ENCODE measurements at places on chromosomes 3 and 15.

DNA sequence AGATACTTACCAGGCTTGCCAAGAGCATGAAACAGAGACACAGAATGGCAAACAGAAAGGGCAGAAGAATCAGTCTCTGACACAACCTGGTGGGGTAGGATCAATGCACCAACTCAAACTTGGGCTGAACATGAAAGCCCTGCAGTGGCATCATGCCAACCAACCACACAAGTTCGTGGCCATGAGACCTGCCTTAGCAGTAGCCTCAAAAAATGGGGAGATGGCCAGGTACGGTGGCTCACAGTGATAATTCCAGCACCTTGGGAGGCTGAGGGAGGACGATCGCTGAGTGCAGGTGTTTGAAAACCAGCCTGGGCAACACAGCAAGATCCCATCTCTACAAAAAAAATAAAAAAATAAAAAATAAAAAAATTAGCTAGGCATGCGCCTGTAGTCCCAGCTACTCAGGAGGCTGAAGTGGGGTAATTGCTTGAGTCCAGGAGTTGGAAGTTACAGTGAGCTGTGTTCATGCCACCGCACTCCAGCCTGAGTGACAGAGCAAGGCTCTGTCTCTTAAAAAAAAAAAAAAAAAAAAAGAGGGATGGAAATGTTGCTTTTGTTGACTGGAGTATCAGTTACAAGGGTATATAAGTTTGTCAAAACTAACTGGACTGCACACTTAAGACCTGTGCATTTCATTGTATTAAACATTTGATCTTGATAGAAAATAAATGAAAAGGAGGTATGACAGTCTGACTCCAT is 93.4 kb downstream of the XXYLT1 start:
- no peak for DNase-seq

DNA sequence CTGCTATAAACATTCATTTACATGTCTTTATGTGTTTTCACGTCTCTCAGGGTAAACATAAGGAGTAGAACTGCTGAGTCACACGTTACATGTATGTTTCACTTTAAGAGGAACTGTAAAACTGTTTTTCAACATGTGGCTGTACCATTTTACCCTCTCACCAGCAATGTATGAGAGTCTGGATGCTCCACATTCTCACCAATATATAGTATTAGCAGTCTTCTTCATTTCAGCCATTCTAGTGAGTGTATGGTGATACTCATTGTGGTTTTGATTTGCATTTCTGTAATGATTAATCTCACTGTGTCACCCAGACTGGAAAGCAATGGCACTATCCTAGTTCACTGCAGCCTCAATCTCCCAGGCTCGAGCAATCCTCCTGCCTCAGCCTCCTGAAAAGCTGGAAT is 37.1 kb downstream of the PHC3 start:
- no peak for DNase-seq

DNA sequence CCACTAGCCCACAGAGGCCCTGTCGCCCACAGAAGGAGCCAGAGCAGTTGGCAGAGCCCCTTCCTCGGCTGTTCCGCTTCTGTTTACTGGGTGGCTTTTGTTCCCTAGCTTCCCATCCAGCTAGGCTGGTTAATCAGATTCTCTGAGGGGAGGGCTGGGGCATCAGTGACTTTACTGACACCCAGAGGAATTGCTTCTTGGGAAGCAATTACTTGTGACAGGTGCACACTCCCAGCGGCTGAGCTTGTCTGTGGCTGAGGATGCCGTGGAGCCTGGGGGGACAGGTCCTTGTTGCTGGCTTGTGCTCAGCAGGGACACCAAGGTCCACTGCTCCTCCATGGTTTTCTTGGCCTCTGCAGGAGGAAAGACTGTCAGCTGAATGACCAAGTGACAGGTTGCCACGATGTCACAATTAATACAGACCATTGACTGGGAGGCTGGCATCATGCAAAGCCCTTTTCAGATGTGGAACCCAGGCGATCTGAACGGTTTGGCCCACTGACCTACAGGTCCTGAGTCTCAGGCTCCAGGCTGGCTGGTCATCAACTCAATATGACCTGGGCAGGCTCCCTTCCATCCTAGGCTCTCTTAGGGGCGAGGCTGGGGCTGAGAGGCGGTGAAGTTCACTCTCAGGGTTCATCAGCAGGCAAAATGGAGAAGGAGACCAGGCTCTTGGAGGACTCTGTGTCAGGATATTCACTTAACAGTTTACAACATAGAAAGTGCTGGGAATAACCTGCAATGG is 31.8 kb upstream of the SFMBT1 start:
- DNase-seq: no peak

DNA sequence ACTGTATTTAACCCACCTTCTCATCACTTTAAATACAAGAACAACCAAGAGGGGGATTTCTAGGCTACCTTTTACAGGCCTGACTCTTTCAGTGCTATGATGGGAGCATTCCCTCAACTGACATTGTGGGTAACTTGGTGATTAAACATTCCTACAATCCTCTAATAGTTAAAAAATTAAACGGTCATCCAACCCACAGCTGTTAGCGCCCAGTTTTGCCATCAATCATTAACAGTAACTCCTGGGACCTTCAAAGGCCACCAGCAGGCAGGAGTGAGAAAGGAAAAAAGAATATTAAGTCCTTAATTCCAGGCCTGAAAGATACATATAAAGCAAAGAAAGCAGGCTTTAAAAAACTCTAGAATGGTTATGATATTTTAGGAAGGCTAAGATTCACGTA is 512.1 kb downstream of the MAGI1 start:
- DNase-seq: no peak

DNA sequence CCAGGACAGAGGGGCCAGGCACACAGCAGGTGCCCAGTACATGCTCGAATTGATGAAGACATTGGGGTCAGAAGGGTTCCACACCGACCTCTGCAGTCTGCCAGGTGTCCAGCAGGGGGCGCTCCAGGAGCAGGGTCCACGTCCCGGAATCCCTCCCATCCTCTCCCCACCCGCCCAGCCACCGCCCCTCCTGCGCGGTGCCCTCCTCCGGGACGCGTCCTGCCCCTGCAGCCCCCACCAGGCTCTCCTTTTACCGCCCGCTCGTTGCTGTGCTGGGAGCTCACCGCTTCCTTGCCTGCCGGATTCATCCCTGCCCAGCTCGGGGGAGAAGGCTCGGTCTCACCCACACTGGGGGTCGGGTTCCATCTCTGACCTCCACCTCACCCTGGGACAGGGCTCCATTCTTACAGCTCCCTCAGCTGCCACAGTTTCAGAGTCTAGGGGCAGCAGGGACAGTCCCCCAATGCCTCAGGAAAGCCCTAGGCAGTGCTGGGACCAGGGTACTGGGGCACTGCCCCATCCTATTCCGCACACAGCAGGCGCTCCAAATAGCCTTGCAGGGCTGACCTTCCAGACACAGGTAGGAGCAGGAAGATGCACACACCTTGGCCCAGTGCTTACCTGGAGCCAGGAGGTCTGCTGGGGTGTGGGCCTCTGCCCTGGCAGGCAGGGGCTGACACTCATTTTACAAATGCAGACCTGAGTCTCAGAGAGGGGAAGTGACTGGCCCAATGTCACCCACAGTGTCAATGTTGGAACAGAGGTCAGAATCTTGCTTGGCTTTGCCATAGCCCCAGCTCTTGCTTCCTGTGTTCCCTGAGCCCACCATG is 31.0 kb downstream of the GRIP2 start:
- DNase-seq: peak; percentile 38

- DNase-seq: no peak
These were observed 737.6 kb downstream of the EPHA3 start for GRCh38 chr3:89845053-89845452.

- no peak for DNase-seq
These were observed 40.8 kb upstream of the MED12L start for GRCh38 chr3:151044706-151045105.

GRCh38 chr3:71503525-71504249 is 79.8 kb downstream of the FOXP1 start:
- no peak for DNase-seq

GRCh38 chr3:49134471-49135265 is 1.8 kb upstream of the LAMB2 start:
- DNase-seq: no peak

GRCh38 chr3:124854009-124854408 is 33.2 kb downstream of the ITGB5 start:
- DNase-seq: no peak

DNA sequence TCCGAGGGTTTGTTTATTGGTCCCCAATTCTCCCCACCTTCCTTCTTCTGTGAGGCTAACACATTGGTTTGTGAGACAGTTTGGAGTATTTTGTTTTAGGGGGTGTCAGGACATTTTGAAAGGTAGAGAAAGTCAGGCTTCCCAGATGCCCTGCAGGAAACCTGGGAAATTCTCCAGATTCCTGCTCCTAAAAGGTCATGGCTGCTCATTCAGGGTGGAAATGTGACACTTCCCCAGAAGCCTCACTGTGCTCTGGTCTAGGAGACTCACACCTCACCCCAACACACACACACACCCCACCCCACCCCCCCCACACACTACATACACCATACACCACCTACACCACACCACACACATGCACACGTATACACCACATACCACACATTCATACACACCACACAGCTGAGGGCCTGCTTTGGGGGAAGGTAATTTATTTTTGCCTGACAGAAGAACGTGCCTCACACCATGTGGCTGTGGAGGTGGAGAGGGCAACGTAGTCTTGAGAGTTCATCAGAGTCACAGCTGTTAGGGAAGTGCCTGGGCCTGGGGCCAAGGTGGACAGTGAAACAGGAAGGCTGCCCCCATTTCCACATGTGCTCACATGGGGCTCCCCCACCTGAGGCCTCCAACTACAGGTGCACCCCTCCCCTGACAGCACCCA is 40.4 kb upstream of the LIMD1 start:
- no peak for DNase-seq

DNA sequence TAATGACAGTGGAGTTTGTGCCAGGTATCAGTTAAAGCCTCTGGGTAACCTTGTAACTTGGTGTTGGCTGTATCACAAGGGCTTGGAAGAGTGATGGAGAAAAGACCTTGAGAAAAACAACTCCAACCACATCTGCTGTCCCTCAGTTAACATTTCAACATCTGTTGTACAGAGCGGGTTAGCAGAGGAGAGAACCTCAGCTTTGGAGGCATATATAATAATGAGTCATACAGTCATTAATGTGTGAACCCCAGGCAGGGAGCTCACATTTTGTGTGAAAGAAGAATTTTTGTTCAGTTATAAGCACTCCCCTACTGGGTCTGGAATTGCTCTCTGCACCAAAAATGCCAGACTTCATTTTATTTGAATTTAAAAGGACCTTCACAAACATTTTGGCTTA is 439.5 kb downstream of the PDCD6IP start:
- no peak for DNase-seq

GRCh38 chr15:63276342-63277037 is 915 bp upstream of the APH1B start:
- no peak for DNase-seq

- no peak for DNase-seq
These were observed 271.5 kb downstream of the EFHB start for GRCh38 chr3:19662486-19662885.

DNA sequence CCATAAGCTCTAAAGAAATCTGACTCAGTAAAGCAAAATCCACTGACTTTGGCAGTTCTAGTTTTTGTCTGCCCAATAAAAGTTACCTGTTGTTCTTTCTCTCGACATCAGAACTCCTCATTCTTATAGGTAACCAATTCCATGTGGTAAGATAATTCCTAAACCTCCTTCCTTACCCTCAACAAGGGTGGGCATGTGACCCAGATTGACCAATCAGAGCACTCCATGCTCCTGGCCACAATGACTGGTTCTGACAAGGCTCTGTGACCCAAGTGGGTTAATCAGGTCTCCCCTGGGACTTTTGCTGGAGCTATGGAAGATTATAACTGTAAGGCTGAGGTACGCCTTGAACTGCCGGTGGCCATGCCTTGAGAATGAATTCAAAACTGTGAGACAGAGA is 31.7 kb downstream of the LINS1 start:
- DNase-seq: no peak

DNA sequence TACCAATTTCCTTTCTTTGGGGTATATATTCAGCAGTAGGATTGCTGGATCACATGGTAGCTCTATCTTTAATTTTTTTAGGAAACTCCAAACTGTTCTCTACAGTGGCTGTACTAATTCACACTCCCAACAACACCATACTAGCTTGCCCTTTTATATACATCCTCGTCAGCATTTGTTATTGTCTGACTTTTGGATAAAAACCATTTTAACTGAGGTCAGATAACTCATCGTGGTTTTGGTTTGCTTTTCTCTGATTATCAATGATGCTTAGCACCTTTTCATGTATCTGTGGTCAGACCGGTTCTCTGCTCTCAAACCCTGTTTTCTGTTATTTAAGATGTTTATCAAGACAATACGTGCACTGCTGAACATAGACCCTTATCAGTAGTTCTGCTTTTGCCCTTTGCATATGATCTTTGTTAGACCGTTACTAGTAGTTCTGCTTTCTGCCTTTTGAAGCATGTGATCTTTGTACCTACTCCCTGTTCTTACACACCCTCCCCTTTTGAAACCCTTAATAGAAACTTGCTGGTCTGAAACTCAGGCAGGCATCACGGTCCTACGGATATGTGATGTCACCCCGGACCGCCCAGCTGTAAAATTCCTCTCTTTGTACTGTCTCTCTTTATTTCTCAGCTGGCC is 474.3 kb downstream of the RSL24D1 start:
- DNase-seq: no peak

- DNase-seq: no peak
These were observed 152.0 kb downstream of the FBLN2 start for GRCh38 chr3:13700889-13701288.

DNA sequence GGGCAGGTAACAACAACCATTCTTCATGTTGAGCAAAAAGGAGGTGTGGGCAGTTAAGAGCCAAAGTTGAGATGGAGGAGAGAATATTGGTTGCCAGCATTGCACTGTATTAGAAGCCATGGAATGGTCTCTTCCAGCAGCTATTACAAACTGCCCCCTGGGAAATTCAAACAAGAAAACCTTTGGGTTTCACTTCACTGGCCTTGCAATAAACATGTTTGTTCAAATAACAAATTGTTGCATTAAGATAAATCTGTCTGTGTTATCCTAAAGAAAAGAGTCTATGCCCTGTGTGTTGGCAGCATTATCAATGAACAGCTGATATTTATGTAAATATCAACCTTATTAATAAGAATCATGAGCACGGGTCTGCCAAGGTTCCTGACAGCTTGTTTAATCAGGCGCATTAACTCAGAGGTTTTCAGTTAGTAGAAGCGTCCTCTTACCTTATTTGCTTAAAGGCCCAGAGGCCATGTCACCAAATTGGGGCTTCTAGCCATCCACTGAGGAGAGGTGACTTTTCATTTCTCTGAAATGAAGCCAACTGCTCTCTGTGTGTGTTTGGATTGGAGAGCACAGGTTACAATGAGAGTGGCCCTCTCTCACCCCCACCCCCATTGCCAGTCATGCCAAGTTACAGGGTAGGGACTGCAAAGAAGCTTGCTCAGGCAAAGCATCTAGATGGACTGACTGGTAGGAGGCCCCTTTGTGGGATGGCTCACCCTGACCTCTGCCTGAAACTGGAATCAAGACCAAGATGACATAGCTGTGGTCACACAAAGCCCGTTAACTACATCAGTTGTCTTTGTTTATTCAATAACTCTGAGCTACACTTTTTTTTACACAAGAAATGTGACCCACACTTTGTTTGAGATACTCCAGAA is 10.5 kb downstream of the FILIP1L start:
- DNase-seq: peak; percentile 93
